Tracheal epithelial cell (primary cell): ENCODE measurements at places on chromosomes 4 and X. TPM values are rescaled to one million over a fixed set of nuclear protein-coding genes. Genes with fewer than 3 reads are reported as not detected.

Gene SPANXN3
- not detected in 2 replicates for total RNA-seq

Gene FAM236A
- not detected in 2 replicates for total RNA-seq

Gene PRRG3
- total RNA-seq = not detected in 2 replicates

Gene DOCK11
- total RNA-seq = 0.21 and 0.48 TPM in 2 replicates

Gene POLN
- 0.85 and 2.4 TPM in 2 replicates for total RNA-seq

Gene KLHL8
- total RNA-seq = 7.5 and 11.3 TPM in 2 replicates

Gene FRMPD3
- total RNA-seq = not detected in 2 replicates

Gene CCKAR
- total RNA-seq = not detected in 2 replicates

Gene PCYT1B
- 0.24 and 0.43 TPM in 2 replicates for total RNA-seq

Gene CXCL11
- 2.2 TPM in 1 of 2 replicates, not detected in the other for total RNA-seq

Gene SMAD1
- 11.3 and 11.5 TPM in 2 replicates for total RNA-seq

Gene FAT4
- total RNA-seq = 0.64 and 0.96 TPM in 2 replicates

Gene TKTL1
- not detected in 2 replicates for total RNA-seq

Gene POU3F4
- total RNA-seq = not detected in 2 replicates

Gene MGAT4D
- not detected in 2 replicates for total RNA-seq

Gene F8A2
- total RNA-seq = 0.96 TPM in 1 of 2 replicates, not detected in the other

Gene PRSS12
- 11.8 and 24.1 TPM in 2 replicates for total RNA-seq

Gene CDS1
- 16.1 and 39.0 TPM in 2 replicates for total RNA-seq

Gene DRP2
- under 0.01 TPM in 2 replicates for total RNA-seq

Gene EFNB1
- total RNA-seq = 160 and 210 TPM in 2 replicates

Gene TAF7L
- total RNA-seq = 0.21 and 0.24 TPM in 2 replicates

Gene PLP1
- total RNA-seq = not detected in 2 replicates

Gene DCK
- total RNA-seq = 25.8 and 28.6 TPM in 2 replicates

Gene UGT2B10
- not detected in 2 replicates for total RNA-seq

Gene SOWAHB
- 28.2 and 28.3 TPM in 2 replicates for total RNA-seq
